ENCODE measurements at places on chromosomes 1 and 21.

- DNase-seq: no peak
These were observed 31.8 kb downstream of the MEF2D start for GRCh38 chr1:156468693-156469345.

GRCh38 chr1:156475568-156476500 is 24.7 kb downstream of the MEF2D start:
- no peak for DNase-seq

DNA sequence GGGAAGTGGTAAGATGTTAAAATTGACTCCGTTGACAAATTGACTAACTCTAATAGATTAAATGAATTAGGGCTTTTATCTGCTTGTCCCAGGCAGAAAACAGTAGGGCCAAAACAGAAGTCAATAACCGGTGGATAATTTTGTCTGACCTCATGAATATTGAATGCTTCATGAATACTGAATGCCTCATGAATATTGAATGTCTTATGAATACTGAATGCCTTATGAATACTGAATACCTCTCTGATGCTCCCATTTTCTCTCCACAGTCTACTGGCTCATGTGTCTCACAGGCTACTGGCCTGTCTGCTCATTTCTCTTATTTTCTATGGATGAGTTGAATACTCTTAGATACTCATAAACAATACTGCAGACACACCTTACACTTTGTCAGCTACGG is 56.0 kb downstream of the POFUT2 start:
- no peak for DNase-seq

GRCh38 chr1:175579956-175580750 is 163.2 kb downstream of the TNR start:
- DNase-seq: no peak

DNA sequence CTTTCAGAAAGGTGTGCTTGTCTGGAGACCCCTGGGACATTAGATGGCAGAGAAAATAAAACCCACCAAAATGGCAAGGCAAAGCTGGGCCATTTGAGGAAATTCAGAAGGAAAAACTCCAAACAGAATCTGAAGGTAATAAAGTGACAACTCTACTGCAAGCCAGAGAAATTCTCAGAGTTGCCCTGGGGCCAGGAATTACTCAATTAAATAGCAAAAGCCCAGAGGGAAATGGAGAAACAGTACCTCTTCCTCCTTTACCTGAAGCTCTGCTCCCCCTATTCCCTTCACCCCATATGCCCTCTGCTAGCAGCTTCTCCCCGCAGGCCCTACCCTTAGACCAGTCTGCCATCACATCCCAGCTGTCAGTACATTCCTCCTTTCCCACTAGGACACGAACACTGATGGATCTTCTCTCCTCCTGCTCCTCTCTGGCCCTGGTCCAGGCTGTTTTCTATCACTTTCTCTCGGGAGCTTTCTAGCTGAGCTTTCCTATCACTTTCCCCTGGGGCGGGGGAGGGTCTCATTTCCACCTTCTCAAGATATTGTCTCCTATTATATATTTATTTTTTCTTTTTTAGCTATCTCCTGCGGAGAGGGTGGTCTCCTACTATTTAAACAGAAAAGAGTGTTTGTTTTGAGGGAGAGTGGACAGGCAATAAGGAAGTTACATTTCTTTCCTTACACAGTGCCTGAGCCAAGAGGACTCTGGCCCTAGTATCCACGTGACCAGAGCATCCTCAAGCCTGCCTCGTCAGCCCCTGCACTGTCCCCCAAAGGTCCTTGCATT is 47.7 kb upstream of the RBM15 start:
- DNase-seq: peak; percentile 50

DNA sequence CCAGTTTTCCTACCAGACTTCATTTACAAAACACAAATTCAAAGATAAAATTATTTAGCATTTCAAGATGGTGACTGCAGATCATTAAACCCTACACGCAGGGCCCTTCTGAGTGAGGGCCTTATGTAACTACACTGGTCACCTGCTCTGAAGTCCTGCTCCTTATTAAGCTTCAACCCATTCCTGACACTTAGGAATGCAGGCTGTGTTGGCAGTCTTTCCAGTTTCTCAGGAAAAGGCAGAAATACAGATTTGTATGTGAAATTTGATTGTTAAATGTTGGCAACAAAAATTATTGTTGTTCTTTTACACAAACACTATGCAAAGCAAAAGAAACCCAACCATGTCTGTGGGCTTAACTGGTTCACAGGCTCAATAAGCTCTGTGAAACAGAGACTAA is 25.8 kb upstream of the BCAS2 start:
- DNase-seq: no peak

- DNase-seq: peak; percentile 55
These were observed 1.3 kb downstream of the S1PR1 start for GRCh38 chr1:101238031-101238628.

DNA sequence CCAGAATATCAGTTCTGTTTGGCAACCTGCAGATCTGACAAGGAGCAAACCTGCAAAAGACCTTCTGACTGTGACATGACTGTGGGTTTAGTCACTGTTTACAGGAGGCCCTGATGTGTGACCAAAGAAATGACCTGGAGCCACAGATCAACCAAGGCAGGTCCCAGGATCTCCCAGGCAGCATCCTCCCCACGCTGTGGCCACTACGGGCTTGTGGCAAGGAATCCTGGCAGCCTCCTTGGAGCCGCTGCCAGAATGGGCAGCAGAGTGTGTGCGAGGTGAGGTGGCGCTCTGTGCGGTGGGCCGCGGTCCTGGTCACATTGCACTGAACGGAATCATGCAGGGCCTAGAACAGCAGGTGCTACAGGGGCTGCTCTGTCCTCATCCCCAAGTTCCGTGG is 15.9 kb downstream of the MCM3AP start:
- DNase-seq: no peak

GRCh38 chr1:7553042-7553690 is 217.9 kb upstream of the VAMP3 start:
- peak; percentile 36 for DNase-seq

GRCh38 chr1:147833231-147833860 is 69.2 kb upstream of the GJA8 start:
- DNase-seq: no peak

GRCh38 chr1:205497351-205497750 is 7.1 kb upstream of the CDK18 start:
- DNase-seq: no peak

- no peak for DNase-seq
These were observed 113.6 kb downstream of the MACF1 start for GRCh38 chr1:39317910-39318633.

DNA sequence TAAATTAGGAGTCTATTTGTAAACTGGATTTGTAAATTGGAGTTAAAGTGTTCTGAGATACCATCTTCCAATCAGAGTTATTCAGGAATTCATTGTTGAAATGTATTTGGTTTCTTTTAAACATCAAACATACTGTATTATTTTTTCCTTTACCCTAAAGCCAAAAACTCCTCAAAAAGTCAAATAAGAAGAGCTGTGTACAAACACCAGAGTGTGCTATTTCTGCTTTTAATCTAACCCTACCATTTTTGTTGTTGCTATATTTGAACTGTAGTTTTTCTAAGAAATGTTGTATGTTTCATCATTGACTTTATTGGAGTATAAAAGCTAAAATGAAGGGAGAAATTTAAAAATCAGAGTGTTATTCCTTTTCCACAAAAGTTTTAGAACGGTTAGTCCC is 35.8 kb downstream of the SLC30A7 start:
- no peak for DNase-seq

- peak; percentile 8 for DNase-seq
These were observed 4.3 kb upstream of the CHI3L2 start for GRCh38 chr1:111223126-111223685.

- no peak for DNase-seq
These were observed 1.7 kb downstream of the CFAP74 start for GRCh38 chr1:2001773-2002411.

DNA sequence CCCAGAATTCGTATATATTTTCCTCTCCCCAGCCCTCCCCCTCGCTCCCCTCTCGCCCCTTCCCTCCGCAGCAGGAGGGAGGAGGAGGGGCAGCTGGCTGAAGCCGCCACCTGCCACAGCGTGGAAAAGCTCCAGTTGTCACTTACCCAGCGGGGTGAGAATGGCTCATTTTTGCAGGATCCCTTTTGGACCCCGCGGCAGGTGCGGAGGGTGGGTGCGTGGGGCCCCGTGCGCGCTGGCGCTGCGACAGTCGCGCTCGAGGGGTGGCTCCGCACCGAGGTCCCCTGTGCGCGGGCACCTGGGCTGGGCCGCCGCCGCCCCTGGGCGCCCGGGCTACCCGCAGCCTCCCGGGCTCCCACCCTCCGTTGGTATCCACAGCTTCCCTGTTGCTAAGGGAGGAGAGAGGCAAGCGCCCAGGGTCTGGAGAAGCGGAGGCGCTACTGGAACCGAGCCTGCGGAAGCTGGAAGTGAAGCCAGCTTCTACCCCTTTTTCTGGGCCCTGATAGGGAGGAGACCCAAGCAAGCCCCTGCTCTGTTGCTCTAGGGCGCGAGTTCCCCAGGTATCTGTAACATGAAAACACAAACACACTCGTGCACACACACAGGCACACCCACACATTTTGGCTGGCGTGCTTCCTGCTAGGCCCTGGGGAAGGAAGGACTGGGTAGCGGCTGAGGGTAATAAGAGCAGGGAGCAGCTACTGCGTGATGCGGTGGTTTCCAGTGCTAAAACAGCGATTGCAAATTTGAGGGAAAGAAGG is at the start of gene ERICH3:
Gene ERICH3, minus strand, starts transcription at position 442 of the 761 bp plus-strand sequence. Its CDS starts 273 bp downstream, at position 169.
- DNase-seq: no peak

DNA sequence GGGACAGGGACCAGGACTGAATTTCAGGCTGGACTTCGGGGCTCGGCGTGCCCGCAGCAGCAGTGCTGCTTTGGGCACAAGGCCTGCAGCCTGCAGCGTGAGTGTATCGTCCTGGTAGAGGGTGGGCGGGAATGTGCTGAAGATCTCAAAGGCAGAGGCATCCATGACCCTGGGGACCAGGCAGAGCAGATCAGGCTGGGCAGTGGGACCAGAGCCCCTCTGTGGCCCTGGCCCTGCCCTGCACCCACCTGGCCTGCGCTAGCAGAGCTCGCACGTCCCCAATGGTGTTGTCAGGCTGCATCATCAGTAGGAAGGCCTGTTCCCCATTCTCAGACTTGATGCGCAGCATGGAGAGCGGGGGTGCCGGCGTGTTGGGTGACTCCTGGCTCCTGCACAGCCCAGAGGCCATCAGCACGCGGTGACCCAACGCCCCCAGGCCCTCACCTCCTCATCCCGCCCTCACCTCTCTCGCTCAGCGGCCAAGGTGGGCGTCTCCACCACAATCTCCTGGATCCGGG is 2.6 kb downstream of the SH3BGRL3 start:
- no peak for DNase-seq

- DNase-seq: no peak
These were observed 64.0 kb downstream of the CD46 start for GRCh38 chr1:207815913-207816291.

DNA sequence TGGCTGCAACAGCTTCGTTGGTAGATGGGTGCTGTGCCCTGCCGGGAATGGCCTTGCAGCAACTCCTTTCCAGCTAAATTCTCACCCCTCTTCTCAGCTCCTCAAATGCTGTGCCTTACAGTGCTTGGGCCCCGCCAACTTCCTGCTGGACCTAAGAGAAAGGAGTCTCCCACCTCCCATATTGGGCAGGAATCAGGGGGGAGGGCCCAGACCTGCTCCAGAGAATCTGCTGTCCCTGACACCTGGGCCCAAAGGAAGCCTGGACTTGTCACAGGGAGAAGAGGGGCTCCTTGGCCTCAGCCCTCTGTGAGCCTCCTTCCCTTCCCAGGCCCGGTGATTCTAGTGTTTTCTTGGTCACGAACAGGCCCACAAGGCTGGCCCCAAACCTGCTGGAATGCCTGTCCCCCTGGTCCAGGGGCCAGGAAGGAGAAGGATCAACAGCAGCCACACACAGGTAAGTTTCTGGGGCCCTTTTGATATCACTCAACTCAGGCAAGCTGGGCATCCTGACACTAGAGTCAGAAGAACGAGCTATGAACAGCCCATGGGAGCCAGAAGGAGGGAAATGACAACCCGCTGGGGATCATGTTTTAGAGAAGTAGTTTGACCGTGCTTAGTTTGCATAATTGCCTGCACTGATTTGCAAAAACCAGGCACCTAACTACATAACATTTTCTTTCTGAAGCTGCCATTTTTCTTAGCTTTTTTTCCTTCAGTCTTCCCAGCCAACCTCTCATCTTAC is 86.2 kb downstream of the CD247 start:
- DNase-seq: no peak

DNA sequence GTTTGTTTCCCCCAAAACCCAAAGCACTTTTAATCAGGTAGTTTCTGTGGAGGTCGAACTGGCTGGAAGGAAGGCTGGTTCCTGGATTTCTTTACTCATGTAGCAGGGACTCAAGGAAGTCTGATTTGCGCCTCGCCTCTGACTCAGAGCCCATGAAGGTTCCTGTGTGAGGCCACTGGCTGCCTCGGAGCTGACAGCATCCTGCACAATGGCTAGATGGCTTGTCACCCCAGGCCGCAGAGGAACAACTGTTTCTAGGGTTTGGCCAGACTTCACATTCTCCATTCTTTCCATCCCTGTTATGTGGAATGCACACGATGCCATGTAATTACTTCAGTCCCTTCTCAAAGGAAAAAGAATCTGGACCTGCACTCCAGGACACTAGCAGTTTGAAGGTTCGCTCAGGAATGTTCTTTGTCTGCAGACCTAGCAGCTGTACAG is 39.1 kb upstream of the PRSS38 start:
- no peak for DNase-seq

- DNase-seq: peak; percentile 58
These were observed 177.6 kb upstream of the OLFM3 start for GRCh38 chr1:102174259-102174863.

DNA sequence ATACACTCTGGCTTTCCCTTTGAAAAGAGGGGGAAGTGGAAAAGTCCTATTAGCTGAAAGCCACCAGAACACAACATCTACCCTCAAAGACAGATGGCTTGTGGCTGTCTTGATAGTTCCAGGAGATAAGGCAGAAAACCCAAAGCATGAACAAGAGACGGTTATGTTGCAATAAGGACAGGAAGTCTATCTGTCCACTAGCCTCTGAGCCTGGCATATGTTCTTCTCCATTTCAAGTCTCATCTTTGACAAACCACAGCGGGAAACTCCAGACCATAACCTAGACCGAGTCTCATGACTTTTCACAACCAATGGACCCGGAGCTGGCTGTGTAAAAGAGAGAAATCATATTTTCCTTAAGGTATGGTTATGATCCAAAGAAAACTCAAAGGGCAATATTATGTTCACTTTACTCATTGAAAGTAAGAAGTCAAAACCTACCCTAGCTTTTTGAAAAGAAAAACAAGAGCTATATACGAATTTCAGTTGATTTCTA is 33.8 kb downstream of the DUSP10 start:
- no peak for DNase-seq

- no peak for DNase-seq
These were observed 11.4 kb downstream of the ZBTB48 start for GRCh38 chr1:6591222-6591621.

- peak; percentile 84 for DNase-seq
These were observed 25.3 kb upstream of the ETV3 start for GRCh38 chr1:157163273-157164127.

Measured in NCI-H82 (cell line).